NCI-H2081 treated with DMSO at 0.1 percent for 48 hours (cell line): ENCODE measurements at places on chromosomes 4 and X.

DNA sequence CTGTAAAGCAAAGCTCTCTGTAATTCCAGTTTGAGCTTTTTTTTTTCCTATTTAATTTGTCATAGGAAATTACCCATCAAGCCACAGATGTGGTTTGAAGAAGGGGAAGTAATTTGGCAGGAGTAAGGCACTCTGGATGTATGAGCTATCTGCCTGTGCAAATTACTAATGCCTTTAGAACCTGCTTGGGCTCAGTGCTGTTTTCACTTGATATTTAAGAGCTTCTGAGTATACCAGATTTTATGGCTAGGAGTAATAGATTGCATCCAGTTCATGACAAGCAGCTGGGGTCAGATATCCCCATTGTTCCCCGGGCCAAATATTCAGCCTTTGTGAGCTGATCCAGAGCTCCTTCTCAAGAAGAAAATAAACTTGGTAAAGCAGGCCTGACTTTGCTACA is 89.1 kb downstream of the DCAF8L2 start:
- DNase-seq, result no peak

DNA sequence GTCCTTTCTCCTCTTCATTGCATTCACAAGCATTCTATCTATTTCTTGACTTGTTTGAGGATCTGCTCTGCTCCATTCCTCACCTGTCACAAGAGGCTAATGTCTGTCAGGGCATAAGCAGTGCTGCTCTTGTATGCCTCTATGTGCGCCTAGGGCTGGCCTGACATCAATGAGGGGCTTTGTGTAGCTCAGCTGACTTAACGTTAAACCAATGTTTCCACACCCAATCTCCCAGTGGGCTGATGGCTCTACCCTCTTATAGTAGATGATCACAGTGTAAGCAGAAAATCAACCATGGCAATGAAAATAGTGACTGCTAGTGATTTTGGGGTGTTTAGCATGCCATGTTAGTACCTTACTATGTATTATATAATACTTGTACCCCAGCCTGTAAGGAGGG is 139.0 kb downstream of the UNC5C start:
- DNase-seq, result no peak

DNA sequence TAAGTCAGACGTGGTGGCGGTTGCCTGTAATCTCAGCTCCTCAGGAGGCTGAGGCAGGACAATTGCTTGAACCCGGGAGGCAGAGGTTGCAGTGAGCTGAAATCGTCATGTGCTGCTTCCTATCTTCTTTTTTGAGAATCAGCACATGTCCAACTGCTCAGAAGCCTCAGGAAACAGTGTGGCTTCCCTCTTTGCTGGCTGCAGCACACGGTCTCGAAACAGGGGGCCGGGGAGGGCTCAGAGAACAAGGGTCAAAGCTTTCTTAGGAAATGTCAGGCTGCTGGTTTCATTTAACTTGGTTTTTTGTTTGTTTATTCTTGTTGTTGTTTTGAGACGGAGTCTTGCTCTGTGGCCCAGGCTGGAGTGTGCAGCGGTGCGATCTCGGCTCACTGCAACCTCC is 31.3 kb downstream of the CRLF2 start:
- DNase-seq, result no peak

GRCh38 chr4:159024266-159024665 is 78.6 kb upstream of the RAPGEF2 start:
- no peak for DNase-seq

DNA sequence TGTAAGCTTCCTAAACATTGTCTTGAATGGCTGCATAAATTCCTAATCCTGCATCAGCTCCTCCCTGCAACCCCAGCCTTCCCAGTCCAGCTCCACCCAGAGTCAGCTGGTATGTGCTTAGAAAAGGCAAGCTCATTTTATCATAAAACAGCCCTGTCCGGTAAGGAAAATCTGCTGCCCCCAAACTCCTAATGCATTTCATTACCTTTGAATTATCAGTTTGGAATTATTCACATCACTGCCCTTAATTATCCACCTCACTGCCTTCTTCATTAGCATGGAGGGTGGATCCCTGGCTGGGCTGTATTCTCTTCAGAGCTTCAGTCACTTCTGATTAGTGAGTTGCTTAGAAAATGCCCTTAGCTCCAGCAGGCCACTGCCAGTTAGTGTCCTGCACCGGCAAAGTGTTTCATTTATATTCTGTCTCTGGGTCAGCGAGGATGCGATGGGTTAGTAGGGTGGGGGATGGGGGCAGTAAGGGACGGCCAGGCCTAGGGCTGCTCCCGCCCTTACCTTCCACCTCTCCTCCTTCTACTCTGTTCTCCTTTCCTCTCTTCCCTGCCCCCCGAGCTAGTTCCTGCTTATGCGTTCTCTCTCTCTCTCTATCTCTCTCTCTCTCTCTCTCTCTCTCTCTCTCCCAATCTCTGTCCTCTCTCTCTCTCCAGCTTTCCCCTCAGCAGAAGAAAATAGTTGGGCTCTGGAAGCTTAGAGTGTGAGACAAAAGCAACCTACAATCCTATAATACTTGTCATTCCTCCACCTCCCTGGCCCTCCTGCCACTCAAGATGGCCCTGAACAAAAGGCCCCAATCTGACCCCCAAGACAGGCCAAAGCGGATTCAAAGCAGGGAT is 174.8 kb upstream of the KLF3 start:
- no peak for DNase-seq

GRCh38 chr4:48308901-48309300 is 32.4 kb upstream of the SLAIN2 start:
- no peak for DNase-seq

DNA sequence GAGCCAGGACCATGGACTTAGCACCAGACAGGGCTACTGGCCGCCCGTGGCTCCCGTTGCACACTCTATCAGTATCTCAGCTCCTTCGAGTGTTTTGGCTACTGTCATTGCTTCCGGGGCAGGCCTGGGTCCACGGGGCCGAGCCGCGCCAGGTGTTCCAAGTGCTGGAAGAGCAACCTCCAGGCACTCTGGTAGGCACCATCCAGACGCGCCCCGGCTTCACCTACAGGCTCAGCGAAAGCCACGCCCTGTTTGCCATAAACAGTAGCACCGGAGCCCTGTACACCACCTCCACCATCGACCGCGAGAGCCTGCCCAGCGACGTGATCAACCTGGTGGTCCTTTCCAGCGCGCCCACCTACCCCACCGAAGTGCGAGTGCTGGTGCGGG is 1.6 kb downstream of the FAT4 start:
- DNase-seq, result no peak

GRCh38 chr4:71558248-71558647 is 219.4 kb downstream of the SLC4A4 start:
- DNase-seq, result no peak

DNA sequence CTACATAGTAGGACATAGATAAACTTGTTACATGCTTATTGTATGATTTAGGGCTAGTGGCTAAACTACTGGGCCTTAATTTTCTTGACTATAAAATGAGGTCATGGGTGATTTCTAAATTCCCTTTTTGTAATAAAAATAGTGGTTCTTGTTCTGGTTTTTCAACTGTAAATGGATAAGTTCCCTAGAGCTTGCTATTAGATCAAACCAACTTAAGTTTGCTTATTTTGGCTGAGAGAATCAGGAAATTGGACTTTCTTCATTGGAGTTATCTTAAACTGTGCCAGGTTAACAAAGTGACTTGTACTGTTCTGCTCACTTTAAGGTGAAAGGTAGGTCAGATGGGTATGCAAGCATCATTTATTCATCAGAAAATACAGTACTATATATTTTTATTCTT is 78.3 kb downstream of the PDLIM5 start:
- no peak for DNase-seq

GRCh38 chr4:110501826-110502225 is 25.9 kb downstream of the ENPEP start:
- DNase-seq, result no peak
